ENCODE measurements at places on chromosomes 16 and 17.

- DNase-seq, result no peak
Observed at GRCh38 chr16:995087-995486, 13.5 kb downstream of the SOX8 start.

DNA sequence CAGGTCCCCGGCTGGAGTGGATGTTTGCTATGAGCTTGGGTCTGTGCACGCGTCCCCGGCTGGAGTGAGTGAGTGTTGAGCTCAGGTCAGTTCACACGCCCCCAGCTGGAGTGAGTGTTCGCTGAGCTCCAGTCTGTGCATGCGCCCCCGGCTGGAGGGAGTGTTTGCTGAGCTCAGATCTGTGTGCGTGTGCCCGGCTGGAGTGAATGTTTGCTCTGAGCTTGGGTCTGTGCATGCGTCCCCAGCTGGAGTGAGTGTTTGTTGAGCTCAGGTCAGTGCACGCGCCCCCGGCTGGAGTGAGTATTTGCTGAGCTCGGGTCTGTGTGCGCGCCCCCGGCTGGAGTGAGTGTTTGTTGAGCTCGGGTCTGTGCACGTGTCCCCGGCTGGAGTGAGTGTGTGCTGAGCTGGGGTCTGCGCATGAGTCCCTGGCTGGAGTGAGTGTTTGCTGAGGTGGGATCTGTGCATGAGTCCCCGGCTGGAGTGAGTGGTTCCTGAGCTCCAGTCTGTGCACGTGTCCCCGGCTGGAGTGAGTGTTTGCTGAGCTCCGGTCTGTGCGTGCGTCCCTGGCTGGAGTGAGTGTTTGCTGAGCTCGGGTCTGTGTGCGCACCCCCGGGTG lies 284.2 kb downstream of the SNX29 start:
- no peak for DNase-seq

DNA sequence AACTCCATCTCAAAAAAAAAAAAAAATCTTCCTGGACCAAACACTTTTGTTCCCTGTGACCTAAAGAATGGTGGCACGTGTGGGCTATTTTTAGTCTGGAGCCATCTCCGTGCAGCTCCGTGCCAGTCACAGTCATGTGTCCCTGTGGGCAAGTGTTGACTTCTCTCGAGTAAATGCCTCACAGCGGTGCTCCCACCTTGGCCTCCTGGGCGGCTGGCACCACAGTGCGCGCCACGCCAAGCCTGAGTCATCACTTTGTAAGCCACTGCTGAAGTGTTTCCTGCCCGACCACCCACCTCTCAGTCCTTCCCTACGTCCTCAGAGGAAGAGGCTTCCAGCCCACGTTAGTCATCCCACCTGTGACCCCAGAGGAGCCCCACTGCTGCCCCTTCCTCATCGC lies 10.9 kb upstream of the HEXD start:
- DNase-seq, result peak; percentile 34

GRCh38 chr17:75371981-75372380 lies 33.5 kb downstream of the GRB2 start:
- DNase-seq, result no peak

GRCh38 chr16:75340741-75341491 lies 89.5 kb upstream of the BCAR1 start:
- DNase-seq, result no peak

GRCh38 chr17:18070861-18071340 lies 16.8 kb upstream of the DRG2 start:
- peak; percentile 72 for DNase-seq

Measured in MV-4-11 (cell line).